ENCODE measurements at places on chromosomes 11 and 22. TPM values are rescaled to one million over a fixed set of nuclear protein-coding genes. Genes with fewer than 3 reads are reported as not detected.
A peak's percentile ranks its signal among the peaks of the same experiment; 100 is the strongest.

- DNase-seq = no peak
Measured at GRCh38 chr11:122799406-122800105, 38.7 kb upstream of the CRTAM start.

DNA sequence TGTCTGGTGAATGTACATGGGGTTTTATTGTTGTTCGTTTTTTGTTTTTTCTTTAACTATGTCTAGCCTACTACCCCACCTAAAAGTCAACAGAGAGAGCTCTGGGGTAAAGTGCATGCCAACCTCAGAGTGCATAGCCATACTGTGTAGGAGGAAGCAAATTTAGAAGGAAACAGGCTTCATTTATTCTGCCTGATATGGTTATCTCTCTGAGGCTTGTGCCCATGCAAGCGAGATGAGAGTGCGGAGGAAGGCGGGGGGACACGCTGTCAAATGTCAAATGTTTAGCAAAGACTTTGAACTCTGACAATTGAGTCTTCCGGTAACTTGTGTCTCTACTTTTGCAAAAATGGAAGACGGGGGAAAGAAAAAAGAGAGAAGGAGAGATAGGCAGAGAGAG is 295.5 kb downstream of the ETS1 start:
- DNase-seq = no peak

DNA sequence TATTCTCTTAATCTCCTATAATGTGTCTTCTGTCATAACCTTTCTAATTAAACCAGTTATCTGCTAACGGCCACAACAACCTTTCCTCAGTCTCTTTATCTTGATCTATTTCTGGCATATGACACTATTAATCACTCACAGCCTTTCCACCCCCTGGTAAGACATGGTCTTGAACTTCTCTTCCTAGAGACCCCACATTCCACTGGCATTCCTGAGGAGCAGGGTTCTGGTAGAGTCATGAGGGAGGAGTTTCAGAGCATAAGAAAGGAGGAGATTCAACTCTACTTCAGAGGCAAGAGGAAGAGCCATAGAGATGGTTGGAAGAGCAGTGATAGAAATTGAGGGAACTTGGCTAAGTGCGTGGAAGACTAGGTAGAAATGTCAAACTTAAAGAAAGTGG is 325.6 kb downstream of the BLID start:
- DNase-seq = no peak

GRCh38 chr11:75341612-75342011 is 9.8 kb downstream of the ARRB1 start:
- no peak for DNase-seq

- DNase-seq = no peak
Measured at GRCh38 chr22:44464000-44464399, 34.0 kb downstream of the RTL6 start.

DNA sequence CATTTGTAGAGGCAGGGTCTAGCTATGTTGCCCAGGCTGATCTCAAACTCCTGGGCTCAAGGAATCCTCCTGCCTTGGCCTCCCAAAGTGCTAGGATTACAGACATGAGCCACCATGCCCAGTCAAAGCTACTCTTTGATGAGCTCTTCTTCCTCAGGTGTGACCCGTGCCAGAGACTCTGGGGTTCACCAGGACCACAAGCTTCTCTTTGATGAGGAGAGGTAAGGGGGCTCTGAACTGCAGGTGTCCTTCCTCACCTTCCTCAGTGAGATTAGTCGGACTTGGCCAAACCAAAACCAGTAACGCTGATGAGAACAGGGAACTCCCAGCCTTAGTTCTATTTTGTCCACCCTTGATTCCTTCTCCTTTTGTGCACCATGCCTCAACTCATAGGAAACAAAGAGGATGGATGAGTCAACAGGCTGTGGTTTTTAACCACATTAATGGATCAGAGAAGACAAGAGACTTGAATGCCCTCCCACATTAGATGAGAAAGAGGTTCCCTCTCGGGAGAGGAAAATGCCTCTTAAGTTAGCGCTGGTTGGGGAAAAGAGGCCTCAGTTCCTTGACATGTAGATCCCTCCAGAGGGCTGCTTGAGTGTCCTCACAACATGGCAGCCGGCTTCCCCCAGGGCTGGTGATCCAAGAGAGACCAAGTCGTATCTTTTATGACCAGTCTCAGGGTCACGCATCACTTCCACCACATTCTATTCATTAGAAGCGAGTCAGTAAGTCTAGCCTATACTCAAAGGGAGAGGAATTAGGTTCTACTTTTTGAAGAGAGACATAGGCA is 25.7 kb upstream of the CTR9 start:
- peak; percentile 93 for DNase-seq

GRCh38 chr22:45438336-45438735 is 24.8 kb downstream of the RIBC2 start:
- DNase-seq = no peak

Gene CCS
- 28.7 TPM for total RNA-seq

Gene LSP1
- total RNA-seq = 1.1 TPM

Gene FOLR2
- not detected for total RNA-seq

Measured in foreskin keratinocyte (primary cell).